ENCODE measurements at places on chromosomes 2 and 18. TPM values are rescaled to one million over a fixed set of nuclear protein-coding genes. Genes with fewer than 3 reads are reported as not detected.
A peak's percentile ranks its signal among the peaks of the same experiment; 100 is the strongest.

The PDE1A gene
- polyA plus RNA-seq: 34.5 TPM

The GALNT14 gene
- polyA plus RNA-seq: 47.3 TPM

The SLC4A5 gene
- polyA plus RNA-seq: 1.5 TPM

DNA sequence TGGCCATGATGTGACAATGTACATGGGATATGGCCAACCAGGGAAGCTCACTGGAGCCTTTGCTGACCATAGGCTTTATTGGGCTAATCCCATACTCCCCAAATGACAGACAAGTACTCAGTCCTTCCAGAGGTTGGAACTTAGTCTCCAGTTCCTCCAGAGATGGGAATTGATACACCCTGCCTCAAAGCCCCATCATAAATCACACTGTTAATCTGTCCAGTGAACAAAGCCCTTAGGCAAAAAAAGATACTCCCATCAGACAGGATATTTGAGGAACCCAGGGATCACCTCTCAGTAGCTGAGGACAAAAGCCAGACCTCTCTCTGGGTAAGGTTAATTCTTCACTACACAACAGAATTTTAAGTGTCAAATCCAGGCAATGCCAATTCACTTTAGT lies 247.5 kb upstream of the CDH20 start:
- DNase-seq: peak; percentile 35
